ENCODE measurements at places on chromosomes 12 and 14. TPM values are rescaled to one million over a fixed set of nuclear protein-coding genes. Genes with fewer than 3 reads are reported as not detected.

- DNase-seq: no peak
Measured at GRCh38 chr14:71130491-71131179, 223.4 kb downstream of the PCNX1 start.

- no peak for DNase-seq
Measured at GRCh38 chr12:24931666-24932405, 17.1 kb downstream of the BCAT1 start.

FAM186B gene
- total RNA-seq: 0.11 TPM

TMEM179 gene
- 3.2 TPM for total RNA-seq

EFS gene
- 23.1 TPM for total RNA-seq

IL26 gene
- total RNA-seq: not detected
